ENCODE measurements at places on chromosomes 7 and 10. TPM values are rescaled to one million over a fixed set of nuclear protein-coding genes. Genes with fewer than 3 reads are reported as not detected.

DNA sequence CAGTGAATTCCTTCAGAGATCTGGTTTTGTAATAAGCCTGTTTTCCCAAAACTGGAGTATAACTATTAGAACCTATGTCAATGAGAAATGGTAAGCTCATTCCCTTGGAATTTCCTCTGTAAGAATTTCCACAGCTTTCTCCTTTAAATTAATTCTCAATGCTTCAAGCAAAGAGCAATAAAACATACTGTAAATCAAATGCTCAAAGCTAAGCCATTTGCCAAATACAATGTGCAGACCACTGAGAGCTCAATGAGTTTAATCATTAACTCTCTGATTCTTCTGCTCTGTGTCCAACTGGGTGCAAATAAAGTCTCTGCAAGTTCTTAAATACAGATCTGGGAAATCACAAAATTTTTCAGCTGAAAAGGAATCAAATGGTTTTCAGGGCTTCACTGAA is 227.6 kb upstream of the IMMP2L start:
- DNase-seq = no peak

DNA sequence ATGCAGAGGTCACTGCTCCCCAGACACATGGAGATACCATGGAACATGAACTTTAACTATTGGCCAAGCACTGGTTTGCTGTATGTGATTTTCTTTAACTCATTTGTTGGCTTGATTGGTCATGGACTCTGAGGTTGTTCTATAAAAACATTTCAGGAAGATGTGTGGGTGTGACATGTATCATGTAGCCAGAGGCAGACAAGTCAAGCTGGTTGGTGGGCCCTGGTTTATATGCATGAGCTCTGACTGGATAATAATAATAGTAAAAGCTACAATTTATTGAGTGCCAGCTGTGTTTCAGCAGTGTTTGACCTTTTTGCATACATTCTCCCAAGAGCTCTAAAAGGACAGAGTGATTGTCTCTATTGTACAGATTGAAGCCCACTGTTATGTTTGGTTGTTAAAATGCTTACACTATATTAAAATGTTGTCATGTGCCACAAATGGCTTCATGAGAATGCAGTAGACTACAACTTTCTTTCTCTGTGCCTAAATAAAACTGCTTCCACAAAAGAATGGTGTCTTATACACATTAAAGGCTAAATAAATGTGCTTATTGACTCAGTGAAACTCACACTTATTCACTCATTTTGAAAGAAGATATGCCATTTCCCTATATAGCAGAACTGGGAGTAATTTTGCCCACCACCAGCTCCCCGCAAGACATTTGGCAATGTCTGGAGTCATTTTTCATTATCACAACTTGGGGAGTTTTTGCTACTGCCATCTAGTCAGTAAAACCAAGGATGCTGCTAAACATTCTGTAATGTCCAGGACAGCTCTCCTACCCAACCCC is 243.6 kb upstream of the NFE2L3 start:
- DNase-seq = no peak

DNA sequence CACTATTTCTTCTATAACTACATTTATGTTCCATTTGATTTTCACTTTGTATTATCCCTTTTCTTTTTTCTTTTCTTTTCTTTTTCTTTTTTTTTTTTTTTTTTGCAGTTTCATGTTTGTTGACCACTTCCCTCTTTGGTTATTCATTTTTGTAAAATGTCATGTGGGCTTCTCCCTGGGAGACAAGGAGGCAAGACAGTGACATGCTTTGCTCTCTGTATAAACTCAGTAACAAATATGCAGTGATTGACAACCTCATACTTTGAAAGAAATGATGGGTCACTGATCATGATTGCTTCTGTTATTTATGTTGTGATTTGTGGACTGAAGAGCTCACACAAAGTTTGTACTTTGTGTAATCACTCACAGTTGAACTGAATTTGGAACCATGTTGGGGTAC is 90.2 kb upstream of the ABI1 start:
- no peak for DNase-seq

DNA sequence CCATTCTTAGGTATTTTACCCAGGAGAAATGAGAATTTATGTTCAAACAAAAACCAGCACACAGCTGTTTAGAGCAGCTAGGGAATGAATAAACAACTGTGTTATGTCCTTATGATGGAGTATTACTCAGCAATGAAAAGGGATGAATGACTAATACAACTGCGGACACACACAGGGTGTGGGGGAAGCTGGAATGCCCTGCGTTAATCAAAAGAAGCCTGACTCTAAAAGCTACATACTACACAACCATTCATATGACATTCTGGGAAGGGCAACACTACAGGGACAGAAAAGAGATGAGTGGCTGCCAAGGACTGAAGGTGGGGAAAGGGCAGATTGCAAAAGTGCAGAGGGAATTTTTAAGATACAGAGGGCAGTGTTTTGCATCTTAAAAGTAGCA is 64.0 kb downstream of the DLG5 start:
- DNase-seq = no peak

GRCh38 chr10:72487521-72487920 is 132.8 kb upstream of the DNAJB12 start:
- DNase-seq = no peak

- DNase-seq = no peak
Observed at GRCh38 chr10:111303887-111304286, 227.1 kb downstream of the ADRA2A start.

ODAD2 gene
- total RNA-seq = not detected

GRCh38 chr7:41415471-41416207 is 287.3 kb downstream of the INHBA start:
- DNase-seq = no peak

GRID2IP gene
- total RNA-seq = 0.65 TPM

DNA sequence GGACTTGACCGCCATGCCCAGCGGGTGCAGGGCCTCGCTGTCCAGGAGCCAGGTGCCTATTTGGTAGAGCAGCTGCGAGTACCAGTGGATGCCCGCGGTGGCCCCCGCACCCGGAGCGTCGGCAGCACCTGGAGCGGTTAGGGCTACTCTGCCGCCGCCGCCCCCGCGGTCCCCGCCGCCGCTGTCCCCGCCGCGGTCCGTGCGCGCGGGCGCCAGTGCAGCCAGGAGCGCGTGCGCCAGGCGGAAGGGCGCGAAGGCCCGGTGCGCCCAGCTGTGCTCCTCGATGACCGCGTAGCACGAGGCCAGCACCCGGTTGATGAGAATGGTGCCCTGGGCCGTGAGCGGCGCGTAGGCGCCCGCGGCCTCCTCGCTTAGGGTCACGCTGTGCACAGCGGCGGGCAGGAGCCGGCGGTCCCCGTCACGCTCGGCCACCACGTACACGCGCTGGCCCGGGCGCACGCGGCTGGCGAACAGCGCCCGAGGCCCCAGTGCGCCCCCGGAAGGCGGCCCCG is 9.3 kb downstream of the SHH start:
- no peak for DNase-seq

CCSER2 gene
- total RNA-seq = 23.1 TPM

GRCh38 chr10:73768881-73769280 is 13.0 kb upstream of the CHCHD1 start:
- DNase-seq = no peak

CYP3A5 gene
- total RNA-seq = 2.7 TPM

All from Caco-2 (cell line).